CD4-positive, CD25-positive, alpha-beta regulatory T cell (primary cell): ENCODE measurements at places on chromosomes 5 and 9. TPM values are rescaled to one million over a fixed set of nuclear protein-coding genes. Genes with fewer than 3 reads are reported as not detected.

The COL5A1 gene
- 0.10 TPM for polyA plus RNA-seq

The ADAMTS2 gene
- polyA plus RNA-seq, result not detected

The CDH18 gene
- not detected for polyA plus RNA-seq

The GPR150 gene
- 0.61 TPM for polyA plus RNA-seq
